Caco-2 (cell line): ENCODE measurements at places on chromosomes 5 and 9. TPM values are rescaled to one million over a fixed set of nuclear protein-coding genes. Genes with fewer than 3 reads are reported as not detected.

IFNK gene
- total RNA-seq, result not detected in 2 replicates

IL7R gene
- total RNA-seq, result not detected in 2 replicates

FAM13B gene
- total RNA-seq, result 49.0 and 55.8 TPM in 2 replicates

OBP2B gene
- not detected in 2 replicates for total RNA-seq

GRCh38 chr5:129135633-129136032 lies 41.1 kb downstream of the ISOC1 start:
- peak; percentile 42 for DNase-seq

- DNase-seq, result no peak
Observed at GRCh38 chr5:155532621-155533311, 519.2 kb downstream of the KIF4B start.

DNA sequence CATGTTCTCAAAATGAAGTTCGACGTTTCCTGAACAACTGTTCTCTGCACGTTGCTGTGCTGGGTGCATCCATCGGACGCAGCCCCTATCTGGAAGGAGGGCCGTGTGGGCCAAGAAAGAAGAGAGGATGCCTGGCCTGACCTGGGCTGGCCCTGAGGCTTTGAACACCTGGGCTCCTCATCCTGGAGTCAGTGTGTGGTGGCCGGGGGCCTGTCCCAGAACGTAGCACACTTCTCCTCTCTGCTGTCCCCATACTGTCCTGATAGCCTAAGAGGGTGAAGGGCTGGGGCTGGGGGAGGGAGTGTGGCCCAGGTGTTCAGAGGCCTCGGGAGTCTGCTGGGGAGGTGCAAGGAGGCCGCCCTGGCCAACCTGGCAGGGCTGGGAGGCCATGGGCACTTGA lies 21.5 kb downstream of the COL5A1 start:
- DNase-seq, result no peak

- peak; percentile 85 for DNase-seq
Observed at GRCh38 chr5:159571501-159572244, 241.4 kb upstream of the IL12B start.

DNA sequence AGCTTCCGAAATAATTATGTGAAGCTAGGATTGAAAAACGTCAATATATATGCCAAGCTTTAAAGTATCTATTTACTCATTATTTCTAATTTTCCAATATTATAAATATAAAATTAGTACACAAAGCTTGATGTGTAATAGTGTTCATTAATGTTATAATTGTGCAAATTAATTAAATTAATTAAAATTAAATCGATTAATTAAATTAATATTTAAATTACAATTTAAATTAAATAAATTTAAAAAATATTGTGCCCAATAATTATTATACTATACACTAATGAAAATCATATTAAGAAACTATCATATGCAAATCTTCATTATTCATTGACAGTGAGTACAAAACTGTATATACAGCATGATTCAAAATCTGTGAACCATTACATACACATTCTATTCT lies 409.8 kb downstream of the FAM170A start:
- no peak for DNase-seq

DNA sequence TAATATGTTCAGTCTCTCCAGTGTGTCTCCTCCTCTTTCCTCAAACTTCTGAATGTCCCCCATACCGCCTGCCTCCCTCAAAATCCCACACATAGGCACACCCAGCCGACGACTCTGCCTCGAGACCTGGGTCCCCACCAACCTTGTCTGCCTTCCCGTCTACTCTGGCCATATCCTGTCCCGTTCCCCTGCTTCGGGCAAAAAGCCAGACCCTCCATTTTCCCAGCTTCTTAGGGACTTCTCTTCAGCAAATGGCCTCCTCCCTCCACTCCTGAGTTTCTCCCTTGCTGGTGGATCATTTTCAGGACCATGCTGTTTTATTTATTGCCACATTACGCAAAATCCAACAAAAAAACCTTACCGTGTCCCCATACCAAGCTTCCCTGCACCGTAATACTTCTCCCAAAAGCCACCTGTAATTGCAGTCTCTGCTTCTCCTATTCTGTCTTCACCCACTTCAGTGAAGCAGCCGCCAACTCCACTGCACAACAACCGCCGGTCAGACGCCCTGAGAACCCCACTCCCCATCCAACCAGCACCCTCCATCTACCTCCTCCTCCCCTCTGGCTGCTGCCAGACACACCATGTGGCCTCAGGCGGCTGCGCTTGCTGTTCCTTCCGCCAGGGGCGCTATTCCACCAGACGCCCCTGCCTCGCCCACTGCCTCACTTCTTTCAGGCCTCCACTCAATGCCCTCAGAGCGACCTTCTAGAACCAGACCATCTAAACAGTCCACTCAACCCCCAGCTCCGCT lies 117.0 kb downstream of the TRPM6 start:
- no peak for DNase-seq
